ENCODE measurements at places on chromosomes 11 and 22.

GRCh38 chr22:32354360-32355351 is 3.0 kb upstream of the RFPL3 start:
- no peak for DNase-seq

DNA sequence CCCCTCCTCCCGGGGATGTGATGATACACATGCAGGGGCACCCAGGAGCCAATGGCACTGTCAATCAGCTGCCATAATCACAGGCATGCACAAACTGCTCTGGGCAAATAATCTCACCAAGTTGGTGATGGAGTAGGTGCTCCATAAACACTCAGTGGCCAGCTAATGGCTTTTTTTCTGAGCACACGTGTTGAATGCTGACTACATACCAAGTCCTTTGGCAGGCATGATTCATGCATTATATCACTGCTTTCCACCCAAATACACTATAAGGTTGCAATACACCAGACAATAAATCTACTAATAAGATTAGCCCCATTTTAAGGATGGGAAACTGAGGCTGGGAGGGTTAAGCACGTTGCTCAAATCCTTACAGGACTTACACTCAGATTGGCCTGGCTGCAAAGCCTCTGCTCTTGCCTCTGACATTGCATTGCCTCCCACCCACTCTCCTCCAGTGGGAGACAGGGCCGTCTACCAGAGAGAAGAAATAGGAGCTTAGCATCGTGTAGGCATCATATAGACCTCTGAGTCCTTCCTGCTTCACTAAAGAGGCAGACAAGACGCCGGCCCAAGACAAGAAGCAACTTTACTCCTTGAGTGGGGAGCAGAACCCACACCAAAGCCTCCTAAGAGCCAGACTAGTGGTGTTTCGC is 32.7 kb upstream of the ACCSL start:
- DNase-seq: no peak

DNA sequence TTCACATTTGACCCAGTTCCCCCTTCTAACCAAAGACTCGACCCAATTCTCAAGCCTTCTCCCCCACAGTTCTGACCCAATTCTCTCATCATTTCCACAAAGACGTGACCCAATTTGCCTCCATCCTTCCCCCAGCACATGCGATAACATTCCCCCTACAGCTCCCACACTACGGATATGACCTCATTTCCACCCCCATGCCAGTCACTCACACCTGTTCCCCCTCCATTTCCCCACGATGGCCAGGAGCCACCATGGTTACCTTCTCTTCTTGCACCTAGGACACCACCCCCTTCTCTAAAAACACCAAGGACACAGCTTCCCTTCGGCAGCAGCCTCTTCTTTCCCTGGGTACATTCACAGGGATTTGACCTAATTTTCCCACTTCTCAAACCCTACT is 25.1 kb downstream of the CACNG2 start:
- no peak for DNase-seq

DNA sequence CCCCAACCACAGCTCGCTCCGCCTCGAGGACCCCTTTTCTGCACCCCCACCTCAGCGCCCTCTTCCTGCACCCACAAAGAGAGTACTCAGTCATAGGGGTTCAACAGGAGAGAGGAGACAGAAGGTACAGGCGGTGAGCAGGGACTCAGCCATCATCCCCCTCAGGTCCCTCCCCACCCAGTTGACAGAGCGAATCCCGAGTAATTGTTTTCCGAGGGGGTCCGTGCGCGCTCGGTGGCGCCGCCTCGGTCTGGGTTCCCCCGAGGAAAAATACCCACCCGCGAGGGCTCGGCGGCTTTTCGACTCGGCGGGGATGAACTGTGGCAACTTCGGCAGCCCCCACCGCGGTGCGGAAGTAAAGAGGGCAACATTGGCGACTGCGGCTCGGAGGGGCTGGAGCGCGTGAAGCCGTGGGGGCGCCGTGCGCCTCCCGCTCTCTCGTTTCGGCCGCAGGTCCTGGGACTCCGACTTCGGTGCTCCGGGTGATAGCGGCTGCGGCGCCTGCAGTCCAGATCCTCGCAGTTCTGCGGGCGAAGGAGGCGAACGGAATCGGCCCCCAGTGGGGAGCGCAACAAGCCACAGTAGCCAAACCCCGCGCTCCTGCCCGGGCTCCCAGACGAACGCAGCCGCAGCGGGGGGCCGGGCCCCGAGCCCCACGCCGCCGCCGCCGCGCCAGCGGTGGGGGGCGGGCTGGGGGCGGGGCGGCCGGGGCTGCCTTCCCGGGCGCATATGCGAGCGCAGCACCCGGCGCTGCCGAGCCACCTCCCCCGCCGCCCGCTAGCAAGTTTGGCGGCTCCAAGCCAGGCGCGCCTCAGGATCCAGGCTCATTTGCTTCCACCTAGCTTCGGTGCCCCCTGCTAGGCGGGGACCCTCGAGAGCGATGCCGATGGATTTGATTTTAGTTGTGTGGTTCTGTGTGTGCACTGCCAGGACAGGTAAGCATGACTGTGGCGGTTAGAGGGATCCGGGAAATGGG is at the start of gene NELL1:
TSS of gene NELL1 (plus strand) at position 743 of the 976 bp plus-strand sequence.
- no peak for DNase-seq

GRCh38 chr11:103863497-103863896 is 172.9 kb upstream of the DDI1 start:
- no peak for DNase-seq

GRCh38 chr11:82776377-82776776 is 42.7 kb upstream of the FAM181B start:
- DNase-seq: no peak

- no peak for DNase-seq
These were observed 130.8 kb downstream of the ARL14EP start for GRCh38 chr11:30453705-30454104.

DNA sequence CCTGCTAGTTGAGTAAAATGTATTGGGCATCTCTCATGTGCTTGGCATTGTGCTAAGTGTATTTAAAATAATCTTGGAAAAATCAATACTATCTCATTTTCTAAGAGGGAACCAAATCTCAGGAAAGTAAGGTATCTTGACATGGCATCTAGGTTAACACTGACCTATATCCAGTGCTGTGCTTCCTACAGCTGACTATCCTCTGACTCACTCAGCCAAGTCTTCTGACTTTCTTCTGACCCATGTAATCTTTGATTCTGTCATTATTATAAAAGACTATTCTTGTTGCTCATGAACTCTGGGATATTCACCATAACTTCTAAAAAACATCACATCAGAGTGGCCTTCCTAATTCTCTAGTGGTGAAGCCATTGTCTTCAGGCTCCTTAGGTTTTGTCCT is 304.1 kb upstream of the TENM4 start:
- no peak for DNase-seq

- DNase-seq: no peak
These were observed 4.5 kb downstream of the KCNQ1OT1 start for GRCh38 chr11:2694995-2695939.

- no peak for DNase-seq
These were observed 107.1 kb downstream of the GAB2 start for GRCh38 chr11:78310500-78310909.

- DNase-seq: no peak
These were observed 79.0 kb downstream of the AASDHPPT start for GRCh38 chr11:106156290-106156937.
